Fibroblast of upper back skin (primary cell): ENCODE measurements at places on chromosomes 1 and 21.
A peak's percentile ranks its signal among the peaks of the same experiment; 100 is the strongest.

GRCh38 chr1:85473390-85473789, 8.4 kb upstream of the DDAH1 start:
- DNase-seq, result peak; percentile 49

DNA sequence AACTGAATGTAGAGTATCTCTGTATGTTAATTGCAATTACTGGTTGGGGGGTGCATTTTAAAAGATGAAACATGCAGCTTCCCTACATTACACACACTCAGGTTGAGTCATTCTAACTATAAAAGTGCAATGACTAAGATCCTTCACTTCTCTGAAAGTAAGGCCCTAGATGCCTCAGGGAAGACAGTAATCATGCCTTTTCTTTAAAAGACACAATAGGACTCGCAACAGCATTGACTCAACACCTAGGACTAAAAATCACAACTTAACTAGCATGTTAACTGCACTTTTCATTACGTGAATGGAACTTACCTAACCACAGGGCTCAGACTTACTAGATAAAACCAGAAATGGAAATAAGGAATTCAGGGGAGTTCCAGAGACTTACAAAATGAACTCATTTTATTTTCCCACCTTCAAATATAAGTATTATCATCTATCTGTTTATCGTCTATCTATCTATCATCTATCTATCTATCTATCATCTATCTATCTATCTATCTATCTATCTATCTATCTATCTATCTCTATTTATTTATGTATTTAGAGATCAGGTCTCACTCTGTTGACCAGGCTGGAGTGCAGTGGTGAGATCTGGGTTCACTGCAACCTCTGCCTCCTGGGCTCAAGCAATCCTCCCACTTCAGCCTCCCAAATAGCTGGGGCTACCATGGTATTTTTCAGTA, 47.8 kb downstream of the CHML start:
- DNase-seq, result peak; percentile 48

DNA sequence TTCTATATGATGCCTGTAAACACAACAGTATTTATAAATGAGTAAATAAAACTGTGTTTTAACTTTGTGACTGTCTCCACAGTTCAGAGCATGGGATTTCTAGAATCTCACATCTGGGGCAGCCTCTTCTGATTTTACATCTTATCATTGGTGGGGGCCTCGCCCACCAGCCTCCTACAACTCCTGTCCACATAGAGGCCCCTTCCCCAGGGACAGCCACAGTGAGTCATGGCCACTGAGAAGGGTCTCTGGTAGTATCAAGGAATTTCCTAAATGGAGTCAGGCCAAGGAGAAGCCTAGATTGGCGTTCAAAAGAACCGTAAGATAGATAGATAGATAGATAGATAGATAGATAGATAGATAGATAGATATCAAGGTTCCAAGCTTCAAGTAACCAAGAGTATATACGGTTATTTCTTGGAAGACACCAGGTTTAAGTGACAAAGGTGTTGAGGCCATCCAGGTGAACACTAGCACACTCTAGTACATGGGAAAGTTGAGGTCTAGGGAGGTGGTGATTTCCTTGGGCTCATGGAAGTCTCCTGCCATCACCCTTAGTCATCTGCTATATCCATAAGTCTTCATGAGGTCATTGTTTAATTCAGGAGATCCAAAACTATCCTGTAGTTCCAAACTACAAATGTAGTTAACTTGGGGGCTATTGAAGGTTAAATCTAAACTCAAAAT, 121.6 kb downstream of the SYT2 start:
- DNase-seq, result no peak

- DNase-seq, result no peak
Observed at GRCh38 chr1:17220287-17220686, 15.4 kb downstream of the PADI1 start.

DNA sequence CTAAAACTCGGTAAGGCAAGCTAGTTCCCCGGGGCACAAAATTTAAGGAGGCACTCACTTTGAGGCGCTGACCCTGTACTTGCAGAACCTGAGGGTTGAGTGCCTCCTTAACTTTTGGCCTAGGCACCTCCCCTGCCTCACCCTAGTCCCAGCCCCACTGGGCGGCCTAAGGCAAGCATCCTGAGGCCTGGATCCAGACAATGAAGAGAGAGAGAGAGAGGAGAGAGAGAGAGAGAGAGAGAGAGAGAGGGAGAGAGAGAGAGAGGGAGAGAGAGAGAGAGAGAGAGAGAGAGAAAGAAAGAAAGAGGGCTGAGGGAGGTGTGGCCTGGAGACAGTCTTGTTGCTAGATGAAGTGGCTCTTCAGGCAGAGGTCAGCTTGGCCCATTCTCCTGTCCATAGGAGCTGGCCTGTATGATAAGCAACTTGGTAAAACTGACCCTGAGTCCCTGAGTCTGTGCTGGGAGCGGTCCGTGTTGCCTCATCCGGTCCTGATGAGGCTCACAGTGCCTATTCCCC, 7.4 kb upstream of the LRRN2 start:
- DNase-seq, result no peak

DNA sequence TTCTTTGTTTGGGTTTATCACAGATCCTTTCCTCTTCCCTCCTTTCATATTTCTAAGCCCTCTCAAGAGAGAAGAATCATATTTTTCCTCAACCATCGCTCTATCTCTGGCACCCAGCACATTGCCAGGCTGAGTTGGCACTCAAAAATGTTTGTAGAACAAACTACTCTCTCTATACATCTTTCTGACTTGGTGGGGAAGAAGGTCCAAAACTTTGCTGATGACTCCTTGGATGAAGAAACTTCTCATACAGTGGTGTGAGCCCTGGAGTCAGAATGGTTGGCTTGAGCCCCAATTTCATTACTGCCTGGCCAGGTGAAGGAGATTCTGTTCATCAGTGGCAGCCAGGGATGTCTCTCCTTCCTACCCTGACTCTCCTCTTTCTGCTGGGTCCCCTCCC, 11.9 kb downstream of the ALX3 start:
- DNase-seq, result no peak

DNA sequence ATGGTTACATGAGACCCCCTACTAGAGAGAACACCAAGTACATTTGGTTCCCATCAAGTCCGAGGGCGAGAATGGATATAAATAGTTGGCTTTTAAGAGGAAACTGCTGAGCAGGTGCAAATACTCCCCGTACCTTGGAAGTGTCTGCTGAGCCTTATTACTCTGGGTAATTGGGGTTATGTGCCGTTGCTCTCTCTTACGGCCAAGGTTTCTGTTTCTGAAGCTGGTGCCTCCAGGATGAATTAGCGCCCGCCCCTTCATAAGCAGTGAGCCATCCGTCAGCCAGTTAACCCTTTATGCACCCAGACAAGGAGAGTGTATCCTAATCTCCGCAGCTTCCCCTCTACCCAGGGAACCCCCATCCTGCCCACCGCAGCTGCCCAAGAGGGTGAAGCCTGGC, 90.4 kb upstream of the AJAP1 start:
- DNase-seq, result no peak

- no peak for DNase-seq
Observed at GRCh38 chr1:89842567-89843272, 21.9 kb downstream of the LRRC8D start.

DNA sequence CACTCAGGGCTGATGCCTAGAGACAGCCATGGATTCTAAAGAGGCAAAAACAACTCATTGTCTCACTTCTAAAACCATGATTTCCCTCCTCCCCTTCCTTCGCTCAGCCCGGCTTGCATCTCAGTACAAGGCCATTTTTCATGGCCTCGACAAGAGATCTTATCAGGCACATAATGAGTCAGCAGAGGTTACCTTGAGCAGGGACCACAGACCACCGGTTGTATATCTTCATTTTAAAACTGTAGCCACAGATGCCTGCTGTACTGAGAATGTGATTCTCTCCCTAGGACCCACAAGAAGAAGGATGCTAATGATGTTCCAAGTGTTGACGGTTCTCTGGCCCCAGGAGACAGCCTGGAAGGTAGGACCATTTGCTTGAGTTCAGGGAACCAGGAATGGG, 331.9 kb downstream of the AJAP1 start:
- DNase-seq, result no peak

DNA sequence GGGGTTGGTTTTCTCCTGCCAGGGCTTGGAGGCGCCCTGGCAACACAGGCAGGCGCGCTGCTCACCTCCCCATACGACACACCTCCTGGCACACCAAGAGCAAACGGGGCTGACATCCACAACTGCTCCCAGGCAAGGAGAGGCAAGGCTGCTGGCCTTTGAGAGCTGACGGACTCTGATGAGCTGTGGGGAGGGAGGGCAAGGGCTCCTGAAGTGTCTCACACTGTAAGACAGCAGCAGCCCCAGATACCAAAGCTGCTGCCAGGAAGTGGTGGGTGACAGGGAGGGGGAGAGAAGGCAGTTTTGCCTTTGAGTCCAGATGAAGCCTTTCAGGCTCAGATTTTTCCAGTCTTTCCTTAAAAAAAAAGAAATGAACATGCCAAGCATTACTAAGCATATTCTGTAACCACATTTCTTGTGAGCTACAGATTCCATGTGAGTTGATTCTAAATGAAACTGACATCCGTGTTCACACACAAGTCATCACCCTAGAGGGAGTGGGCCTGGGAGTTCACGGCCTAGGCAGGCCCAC, 24.3 kb downstream of the PGBD5 start:
- peak; percentile 61 for DNase-seq
